ENCODE measurements at places on chromosomes 5 and 9.

DNA sequence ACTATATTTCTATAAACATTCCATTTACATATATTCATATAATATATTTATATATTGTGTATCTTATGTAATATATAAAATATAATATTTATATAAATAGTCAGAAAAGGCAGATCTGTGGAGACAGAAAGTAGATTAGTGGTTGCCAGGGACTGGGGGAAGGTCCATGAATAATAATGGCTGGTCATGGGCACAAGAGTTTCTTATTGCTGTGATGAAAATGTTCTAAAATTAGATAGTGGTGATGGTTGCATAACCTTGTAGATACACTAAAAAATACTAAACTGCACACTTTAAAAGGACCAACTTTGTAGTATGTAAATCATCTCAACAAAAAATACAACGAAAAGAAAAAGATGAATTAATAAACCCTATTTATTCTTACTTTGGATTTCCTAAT is 47.3 kb downstream of the NUP155 start:
- no peak for DNase-seq

DNA sequence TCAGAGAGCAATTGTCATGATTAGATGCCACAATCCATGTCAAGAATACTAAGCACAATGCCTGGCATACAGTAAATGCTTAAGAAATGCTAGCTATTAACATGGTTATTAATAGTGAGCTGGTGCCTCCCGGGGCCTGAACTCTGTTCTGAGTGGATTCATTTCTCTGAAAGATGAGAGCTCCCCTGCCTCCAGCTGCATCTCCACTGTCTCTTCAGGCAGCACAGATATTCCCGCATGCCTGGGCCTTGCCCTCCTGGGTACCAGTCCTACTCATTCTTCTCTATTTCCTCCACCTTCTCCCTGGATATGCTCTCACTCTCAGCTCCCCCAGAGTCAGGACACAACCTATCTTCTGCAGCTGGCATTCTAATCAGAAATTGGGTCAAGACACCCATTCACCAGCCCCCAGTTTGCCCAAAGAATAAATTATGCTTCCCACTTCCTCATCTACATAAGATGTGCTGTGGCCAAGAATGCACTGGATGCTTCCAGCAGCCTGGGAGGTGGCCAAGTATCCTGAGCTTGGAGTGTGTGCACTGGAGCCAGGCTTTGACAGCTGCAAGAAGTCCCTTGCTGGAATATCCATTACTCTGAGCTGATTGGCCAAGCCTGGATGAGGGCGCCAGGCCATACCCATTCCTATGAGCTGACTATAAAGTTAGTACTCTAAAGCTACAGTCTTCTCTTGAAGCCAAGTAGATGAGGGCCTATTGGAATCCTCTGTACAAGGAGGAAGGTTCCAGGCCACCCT is 669.0 kb downstream of the ACTL7B start:
- DNase-seq = no peak

- DNase-seq = no peak
These were observed 928.5 kb downstream of the TLE4 start for GRCh38 chr9:80500300-80500699.

GRCh38 chr5:179212870-179213269 is 132.4 kb downstream of the ADAMTS2 start:
- DNase-seq = no peak

- no peak for DNase-seq
These were observed 287.4 kb upstream of the TARS1 start for GRCh38 chr5:33153372-33153771.

GRCh38 chr5:138082033-138082432 is 1.8 kb upstream of the WNT8A start:
- no peak for DNase-seq

DNA sequence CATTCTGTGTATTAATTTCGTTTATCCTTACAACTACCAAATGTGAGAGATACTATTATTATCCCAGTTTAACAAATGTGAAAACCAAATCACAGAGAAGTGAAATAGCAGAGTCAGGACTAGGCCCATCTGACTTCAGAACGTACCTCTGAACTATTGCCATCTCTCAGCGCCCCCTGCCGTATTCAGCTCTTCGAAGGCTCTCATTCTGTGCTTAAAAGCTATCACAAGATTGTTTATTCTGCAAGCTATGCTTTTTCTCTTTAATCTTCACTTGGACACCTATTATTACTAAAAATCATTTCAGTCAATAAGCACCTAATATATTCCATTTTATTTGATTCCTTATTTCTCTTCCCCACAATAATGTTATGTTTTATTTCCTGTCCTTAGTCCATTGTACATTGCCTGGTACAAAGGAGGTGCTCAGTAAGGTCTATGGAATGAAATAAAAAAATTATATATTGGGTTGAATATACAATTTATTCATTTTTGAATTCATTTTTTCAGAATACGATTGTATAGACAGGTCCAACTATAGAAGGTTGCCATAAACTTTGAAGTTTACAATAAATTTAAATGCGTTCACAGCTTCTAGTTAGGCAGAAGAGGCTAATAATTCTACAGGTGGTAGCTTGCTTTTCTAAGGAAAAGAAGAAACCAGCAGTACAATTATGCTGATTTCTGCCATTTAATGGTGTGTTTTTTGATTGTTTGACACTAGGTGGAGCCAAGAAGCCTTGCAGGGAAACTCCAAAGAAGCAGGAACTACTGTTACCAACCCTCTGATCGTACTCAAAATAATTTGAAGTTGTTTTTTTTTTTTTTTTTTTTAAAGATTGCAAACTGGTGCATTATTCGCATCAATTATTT is 202.2 kb upstream of the DMRTA1 start:
- peak; percentile 21 for DNase-seq

GRCh38 chr5:171421331-171422262 is 2.1 kb downstream of the FGF18 start:
- no peak for DNase-seq

DNA sequence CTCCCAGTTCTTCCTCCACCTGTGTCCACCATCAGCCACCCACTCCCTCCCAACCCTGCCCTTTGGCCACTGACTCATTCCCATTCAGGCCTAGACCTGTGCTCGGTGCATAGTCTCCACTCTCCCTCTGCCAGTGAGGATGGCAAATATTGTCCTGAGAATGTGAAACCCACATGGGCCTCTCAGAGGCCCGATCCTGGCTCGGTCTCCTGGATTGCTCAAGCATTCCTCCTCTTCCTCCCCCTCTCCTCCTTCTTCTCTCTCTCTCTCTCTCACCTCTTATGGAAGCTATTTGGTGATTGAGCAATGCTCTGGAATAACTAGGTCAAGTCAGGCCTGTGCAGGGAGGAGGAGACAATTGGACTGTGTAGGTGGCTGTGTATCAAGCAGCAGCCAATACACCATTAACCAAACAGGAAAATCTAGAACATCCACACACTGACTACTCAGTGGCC is 99.9 kb downstream of the KLF4 start:
- peak; percentile 50 for DNase-seq

DNA sequence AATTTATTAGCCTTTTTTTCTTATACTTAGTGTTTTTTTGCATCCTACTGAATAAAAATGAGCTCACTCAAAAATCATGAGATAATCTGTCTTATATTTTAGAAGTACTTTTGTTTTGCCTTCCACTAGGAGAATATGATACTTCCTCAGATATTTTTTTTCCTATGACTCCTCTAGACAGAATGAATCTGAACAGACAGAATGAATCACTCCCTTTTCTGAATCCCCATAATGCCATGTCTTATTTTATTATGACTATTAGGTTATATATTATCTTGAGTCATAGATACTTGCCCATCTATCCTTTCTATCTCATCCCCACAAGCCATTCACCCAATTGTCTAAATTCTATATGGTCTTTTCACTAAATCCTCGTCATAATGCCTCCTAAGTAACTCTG is 134.6 kb downstream of the BRINP1 start:
- no peak for DNase-seq

DNA sequence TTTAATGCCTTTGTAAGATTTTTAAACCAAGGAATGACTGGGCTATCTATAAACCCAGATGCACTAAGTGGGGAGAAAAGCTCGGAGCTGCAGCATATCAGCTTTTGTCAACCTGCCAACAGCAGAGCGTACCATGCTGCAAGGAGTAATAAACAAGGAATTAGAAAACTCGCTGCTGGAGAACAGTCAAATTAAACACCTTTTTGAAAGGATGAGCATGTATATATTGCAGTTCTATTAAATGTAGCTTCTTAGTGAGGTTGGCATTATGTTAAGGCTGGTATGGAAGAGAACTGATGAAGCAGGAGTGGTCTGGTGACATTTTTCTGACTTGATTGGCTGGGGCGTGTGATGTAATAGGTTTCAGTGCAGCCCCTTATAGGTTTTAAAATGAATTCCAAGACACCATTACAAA is 74.7 kb downstream of the PIK3R1 start:
- no peak for DNase-seq

- DNase-seq = no peak
These were observed 169.2 kb downstream of the RAB3C start for GRCh38 chr5:58752104-58752503.

DNA sequence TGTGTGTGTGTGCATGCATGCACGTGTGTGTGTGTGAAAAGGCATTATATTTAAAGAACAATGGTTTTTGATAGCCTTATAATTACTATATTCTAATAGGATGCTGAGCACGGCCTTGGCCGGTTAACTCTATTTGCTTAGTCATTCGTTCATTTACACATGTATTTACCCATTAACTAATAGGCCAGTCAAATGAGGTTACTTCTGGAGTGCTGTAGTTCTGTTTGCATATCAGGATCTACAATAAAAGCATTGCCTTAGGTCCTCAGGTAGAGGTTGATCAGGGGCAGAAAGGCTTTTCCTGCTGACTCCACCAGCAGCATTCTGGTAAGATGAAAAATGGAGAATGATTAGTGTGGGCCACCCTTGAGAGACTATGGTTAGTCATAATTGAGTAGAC is 219.0 kb downstream of the COMMD10 start:
- DNase-seq = no peak

DNA sequence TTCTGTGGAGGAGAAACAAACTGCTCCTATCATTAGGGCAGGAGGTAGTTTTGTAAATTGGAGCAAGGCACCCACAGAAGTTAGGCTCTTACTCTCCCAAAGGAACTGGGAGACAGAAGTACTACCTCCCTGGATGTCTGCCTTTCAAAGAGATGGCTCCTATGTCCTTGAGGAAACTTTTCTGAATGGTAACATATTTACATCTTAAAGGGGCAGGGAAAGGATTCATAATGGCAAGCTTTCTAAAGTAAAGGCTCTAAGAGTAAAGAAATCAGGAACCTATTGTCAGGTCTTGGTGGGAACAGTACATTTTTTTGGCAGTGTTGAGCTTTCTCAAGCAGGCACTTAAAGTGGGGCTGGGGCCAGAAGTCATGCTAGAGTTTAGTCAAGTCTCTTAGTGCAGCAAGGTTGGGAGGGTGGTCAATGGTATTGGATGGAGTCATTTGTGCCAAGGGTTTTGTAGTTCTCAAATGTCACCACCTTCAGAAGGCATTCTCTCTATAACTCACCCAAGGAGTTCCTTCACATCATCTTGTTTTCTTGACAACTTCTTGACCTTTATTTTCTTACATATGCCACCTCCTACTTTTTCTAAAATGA is 26.3 kb upstream of the NDFIP1 start:
- no peak for DNase-seq

DNA sequence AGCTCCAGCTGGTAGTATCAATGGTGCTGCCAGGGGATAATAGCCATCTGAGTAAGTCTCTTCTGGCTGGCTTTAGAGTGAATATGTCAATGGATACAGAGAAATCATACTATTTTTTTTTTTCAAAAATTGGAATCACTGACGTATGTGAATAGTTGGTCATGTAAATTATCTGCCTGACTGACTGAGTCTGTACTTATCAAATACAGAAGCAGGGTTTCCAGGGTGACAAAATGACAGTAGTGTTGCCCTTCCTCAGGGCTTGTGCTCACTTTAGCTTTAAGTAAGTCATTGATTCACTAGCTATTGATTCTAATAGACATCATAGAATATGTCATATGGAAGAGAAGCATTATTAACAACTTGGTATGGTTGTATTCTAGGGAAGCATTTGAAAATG is 126.0 kb upstream of the C6 start:
- no peak for DNase-seq

GRCh38 chr9:37302277-37302676 is 120.2 kb upstream of the GRHPR start:
- no peak for DNase-seq

DNA sequence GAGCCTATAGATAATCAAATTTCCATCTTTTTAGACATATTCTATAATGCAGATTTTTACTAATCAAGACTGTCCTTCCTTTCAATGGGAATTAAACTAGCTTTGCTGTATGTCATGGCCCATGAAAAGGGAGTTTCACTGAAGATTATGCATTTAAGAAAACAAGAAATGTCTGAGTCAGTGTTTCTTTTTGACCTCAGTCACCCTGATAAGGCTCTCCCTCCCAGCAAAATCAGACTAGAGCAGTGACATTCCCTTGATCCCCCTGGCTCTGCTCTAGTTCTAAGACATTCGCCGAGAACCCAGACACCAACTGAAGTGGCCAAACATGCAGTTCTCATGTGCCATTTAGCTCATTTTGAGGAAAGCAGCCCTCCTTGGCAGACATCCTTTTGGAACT is 442.0 kb downstream of the ACTL7B start:
- DNase-seq = no peak

GRCh38 chr5:165328846-165329245 is 1823.4 kb downstream of the MAT2B start:
- no peak for DNase-seq

DNA sequence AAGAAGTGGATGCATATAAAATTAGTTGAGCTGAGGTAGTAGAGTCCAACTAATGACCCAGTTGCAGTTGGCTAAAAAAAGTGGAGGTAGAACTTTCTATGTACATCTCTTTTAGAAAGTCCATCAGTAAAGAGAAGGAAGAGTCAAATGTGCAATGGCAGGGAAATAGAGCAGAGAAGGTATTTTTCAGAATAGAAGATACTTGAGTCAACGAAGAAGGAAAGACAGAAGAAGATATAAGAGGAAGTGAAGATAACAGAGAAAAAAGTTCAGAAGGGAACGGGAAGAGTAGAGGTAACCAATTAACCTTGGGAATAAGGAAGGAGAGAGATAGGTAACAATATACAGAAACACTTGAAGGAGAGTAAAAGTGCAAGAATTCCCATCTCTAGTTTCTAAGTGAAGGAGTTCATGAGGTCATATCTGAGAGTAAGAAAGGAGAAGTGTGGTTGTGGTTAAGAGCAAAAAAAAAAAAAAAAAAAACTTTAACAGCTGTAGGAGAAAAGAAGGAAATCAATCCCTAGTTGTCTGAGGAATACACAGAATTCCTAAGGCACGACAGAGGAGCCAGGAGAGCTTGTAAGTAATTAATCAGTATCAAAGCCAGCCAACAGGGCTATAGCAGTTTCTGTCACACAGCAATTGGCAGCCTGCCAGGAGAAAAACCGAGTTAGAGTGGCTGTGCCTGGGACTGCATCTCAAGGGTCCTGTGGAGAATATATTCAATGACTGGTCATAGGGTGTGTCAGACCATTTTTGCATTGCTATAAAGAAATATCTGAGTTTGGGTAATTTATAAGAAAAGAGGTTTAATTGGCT is 61.0 kb downstream of the ARL15 start:
- no peak for DNase-seq

- DNase-seq = no peak
These were observed 167.4 kb downstream of the SLIT3 start for GRCh38 chr5:169133531-169133930.
